ENCODE measurements at places on chromosomes 3 and 15.
A peak's percentile ranks its signal among the peaks of the same experiment; 100 is the strongest.

DNA sequence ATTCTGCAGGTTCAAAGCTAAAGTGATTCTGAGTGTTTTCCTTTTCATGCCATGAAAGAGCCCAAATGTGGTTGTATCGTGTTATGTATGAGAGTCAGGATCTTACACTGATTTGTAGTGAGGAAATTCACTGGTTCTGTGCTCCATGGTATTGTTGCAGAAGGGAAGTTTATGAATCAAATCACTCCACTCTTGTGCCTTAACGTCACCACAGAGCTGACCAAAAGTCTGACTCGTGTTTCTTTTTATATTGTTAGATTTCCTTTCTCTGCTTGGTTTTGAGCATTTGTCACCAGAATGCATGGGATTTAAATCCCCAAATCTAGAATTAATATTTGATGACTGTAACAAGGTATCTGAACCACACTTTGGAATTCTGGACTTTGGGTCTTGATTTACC lies 29.1 kb upstream of the SLC30A4 start:
- DNase-seq: no peak

- no peak for DNase-seq
These were observed 884.8 kb downstream of the FHIT start for GRCh38 chr3:60366486-60366885.

GRCh38 chr3:45807681-45808540 lies 11.6 kb upstream of the SLC6A20 start:
- DNase-seq: peak; percentile 35

DNA sequence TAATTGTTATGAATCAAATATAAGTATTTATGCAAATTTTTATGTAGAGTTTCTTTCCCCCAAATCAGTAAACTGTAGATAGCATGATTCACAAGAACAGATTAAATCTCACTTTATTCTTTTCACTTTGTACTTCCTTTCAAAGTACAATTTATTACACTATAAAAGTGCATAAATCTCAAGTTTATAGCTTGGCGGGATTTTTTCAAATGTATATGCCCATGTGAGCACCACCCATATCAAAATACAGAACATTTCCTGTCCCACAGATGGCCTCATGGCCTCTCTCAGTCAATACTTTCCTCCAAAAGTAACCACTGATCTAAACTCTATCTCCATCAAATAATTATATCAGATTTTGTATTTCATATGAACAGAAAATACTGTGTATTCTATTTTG lies 196.1 kb upstream of the THRB start:
- no peak for DNase-seq

DNA sequence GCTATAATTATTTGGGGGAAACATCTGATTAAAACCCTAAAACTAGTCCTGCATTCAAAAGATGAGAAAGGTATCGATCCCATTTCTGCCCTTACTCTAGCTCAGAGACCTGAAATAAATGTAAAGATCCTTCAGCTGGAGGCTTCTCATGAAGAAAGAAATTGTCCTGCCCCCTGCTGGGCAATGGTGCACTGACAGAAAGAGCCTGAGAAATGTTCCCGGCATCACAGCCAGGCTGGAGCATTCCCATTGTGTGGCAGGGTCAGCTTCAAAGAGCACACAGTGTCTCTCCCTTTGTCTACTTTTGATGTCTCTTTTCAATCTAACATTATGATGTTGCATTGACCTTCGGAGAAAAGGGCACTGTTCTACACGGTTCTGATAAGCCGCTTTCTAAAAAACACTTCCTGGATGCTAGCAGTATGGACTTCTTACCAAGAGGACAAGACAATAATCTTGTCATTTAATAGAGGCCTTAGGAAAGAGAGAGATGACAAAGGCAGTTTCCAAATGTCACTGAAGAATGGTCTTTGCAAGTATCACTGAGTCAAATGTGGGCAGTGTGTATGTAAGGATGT lies 287.5 kb downstream of the MAGI1 start:
- DNase-seq: no peak

DNA sequence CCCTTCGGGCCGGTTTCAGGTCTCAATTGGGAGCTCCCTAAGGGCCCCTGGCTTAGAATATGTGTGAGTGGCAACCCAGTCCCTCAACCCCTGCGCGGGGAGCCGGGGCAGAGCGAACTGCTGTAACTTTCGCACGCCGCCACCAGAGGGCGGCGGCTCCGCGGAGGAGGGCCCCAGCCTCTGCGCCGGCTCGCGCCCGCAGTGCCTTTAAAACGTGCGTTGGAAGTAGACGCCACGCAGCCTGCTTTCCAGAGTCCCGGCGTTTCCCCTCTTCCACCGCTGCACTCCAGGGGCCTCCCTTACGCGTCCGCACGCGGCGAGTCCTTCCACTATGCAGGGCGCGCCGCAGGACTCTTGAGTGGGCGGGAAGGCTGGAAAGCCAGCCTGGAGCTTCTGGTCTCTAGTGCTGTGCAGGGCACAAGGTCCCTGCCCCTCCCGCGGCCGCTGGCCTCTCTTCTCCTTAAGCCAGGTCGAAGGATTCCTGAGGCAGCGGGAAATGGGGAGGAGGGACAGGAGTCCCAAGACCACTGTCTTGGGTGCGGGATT lies 23.7 kb upstream of the RNU6-1 start:
- peak; percentile 79 for DNase-seq

DNA sequence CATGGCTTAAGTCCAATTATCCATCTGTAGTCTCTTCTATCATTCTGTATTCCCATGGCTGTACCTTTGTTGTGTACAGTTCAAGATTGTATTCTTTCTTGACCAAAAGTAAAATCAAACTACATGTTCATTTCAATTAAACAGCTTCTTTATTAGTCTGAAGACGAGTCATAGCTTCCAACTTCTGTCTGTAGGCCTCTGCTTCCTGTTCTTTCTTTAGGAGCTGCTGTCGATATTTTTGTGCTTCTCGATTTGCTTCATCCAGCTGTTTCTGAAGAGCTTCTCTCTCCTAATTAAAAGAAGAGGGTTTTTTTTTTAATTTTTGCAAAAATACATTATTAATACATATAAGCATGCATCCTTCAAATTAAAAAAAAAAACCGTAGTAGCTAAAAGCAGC lies 13.0 kb upstream of the HDC start:
- no peak for DNase-seq

- DNase-seq: no peak
These were observed 46.3 kb downstream of the SENP7 start for GRCh38 chr3:101466465-101467309.

DNA sequence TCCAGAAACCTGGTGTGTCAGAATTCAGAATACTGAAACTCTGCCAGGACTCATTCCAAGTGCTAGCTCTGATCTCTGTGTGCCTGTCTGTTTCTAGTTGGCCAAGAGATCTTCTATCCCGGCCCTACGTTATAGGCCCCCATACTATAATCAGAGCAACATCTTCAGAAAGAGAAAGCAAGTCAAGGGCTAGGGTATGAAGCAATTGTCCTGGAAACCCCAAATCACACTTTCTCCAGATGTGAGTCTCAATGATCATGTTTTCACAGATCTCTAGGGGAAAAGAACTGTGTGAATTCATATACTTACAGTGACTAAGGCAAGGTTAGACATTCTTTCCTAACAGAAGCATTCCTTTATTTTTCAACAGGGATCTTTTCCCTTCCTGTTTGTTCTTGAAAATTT lies 309.7 kb downstream of the SLC9A9 start:
- DNase-seq: no peak

DNA sequence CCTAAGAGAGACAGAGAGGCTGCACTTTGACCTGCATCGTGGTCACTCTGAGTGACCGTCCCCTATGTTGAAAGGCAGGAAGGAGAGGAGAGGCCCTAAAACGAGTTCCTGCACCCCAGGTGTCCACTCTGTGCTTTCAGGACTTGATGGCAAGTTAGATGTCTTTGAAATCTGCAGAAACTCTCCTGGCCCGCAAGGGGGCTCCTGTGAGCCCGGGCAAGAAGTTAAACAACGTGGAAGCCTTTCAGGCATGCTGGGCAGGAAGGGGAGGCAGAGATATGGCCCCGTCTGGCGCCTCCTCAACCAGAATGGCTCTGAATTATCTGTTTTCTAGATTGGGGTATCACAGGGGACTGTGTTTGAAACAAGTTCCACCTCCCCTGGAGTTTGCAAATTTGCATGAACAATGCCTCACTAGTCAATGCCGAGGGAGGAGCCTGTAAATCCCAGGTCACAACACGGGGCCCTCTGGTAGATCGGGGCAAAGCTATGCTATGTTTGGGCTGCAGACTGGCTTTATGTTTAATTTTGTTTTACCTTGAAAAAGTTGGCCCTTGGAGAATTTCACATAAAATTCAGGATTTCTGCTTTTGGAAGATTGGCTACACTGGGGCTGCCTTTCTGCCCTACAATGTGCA lies 9.8 kb downstream of the CTXND1 start:
- DNase-seq: peak; percentile 15

DNA sequence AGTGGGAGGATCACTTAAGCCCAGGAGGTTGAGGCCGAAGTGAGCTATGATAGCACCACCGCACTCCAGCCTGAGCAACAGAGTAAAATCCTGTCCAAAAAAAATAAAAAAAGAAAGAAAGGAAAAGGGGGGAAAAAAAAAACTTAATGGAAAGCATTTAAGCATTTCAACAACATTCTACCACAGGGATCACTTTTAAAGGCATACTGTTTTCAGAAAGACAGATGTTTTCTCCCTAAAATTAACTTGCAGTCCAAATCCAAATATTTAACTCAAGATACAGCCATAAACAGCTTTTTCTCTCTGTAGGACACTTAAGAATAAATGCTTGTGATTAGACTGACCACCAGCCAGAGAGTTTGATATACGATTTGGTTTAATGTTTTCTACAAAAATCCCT lies 141.0 kb downstream of the MAGI1 start:
- no peak for DNase-seq

DNA sequence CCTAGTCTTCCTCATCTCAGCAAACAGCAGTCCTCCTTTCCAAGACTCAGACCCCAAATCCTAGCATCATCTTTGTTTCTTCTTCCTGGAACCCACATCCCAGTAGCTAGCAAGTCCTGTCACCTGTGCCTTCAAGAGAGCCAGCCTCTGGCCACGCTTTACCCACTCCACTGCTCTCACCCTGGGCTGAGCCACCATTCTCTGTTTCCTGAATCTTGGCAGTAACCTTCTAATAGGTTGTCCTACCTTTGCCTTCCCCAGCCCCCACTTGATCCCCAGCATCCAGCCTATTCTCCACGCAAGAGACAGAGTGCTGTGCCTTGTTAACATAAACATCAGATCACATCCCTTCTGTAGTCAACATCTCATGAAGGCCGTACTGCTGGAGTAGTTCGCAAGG lies 323.4 kb downstream of the LRTM1 start:
- DNase-seq: no peak

- DNase-seq: no peak
These were observed 9.5 kb downstream of the PRKCD start for GRCh38 chr3:53170325-53171063.

DNA sequence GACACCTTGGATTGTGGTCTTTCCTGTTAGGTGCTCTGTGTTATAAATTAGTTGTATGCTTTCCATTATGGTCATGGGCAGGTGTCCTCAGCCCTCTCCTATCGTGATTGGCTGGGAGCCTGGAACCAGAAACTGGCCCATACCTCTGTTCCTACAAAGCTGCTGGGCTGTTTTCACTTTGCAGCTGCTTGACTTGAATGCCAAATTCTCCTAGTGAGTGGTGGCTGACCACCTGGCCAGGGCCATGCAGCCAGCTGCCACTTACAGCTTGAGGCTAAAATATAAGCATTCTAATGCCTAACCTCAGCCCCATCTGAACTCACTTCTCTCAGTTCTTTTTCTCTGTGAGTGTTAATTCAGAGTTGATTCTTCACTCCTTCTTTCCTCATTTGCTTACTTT lies 239.3 kb upstream of the GBE1 start:
- peak; percentile 89 for DNase-seq

DNA sequence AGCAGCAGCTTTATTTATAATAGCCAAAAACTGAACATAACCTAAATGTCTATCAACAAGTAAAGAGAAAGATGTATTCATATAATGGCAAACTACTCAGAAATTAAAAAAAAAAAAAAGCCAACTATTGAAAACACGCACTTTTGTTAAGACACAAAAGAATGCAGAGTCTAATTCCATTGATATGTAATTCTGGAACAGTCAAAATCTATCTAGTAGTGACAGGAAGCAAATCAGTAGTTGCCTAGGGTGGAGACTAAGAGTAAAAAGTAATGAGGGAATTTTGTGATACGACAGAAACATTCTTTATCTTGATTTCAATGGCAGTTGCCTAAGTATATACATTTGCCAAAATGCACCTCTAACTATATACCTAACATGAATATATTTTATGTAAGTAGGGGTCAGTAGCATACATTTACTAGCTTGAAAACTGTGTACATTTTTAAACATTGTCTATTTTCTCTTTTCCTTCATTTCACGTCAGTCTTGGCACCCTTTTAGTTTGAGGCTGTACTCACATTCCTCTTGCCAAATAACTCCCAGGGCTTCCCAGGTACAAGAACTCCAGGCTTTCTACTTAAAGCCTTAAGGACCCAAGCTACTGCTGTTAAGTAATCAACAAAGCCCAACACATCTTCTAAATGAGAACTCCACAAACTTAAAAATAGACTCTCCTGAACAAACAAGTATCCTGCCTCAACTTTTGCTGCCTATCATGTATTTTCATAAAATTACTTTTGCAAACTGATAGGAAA lies 54.7 kb downstream of the ADAM10 start:
- DNase-seq: no peak

DNA sequence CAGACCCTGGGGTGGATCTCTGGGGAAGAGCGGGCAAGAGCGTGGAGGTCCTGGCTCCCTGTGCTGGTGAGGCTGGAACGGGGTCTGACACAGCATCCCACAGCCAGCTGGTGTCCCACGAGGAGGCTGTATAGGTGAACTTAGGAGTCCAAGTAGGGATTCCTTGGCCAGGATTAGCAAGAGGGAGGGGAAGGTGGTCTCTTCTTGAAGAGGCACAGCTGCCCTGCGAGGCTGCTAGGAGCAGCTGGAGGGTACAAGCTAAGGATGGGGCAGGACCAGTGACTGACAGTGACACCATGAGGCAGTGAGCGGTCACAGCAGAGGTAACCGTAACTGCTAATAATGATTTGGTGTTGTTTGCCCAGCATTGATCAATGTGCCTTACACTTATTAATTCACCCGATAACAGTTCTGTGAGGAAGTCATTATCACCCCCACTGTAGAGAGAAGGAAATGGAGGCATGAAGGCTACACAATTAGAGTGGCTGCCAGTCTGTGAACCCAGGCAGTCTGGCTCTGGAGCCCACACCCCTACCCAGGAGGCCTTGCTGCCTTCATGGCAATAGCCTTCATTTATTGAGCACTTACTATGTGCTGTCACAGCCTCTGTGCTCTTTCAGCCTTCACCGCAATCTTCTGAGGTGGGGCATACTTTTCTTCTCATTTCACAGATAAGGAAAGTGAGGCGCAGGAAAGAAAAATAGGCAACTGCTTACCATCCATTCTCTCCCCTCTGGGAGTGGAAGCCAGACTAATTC lies 59.4 kb downstream of the TMEM44 start:
- peak; percentile 45 for DNase-seq

DNA sequence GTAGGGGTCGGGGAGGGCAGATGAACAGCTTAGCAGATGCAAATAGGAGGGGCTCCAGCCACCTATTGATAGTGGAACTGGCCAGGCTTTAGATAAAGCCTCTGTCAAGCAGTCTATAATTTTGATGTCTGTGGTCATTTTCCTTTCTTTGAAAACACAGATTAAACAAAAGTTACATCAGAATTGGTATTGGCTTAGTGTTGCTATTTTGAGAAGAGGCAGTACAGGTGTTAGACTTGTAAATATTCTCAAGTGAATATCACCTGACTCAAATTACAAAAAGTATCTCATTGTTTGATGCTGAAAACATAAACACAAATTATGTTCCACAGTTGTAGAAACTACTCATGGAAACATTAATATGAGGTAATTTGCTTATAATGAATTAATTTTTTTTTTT lies 18.1 kb downstream of the GHRL start:
- peak; percentile 44 for DNase-seq

All from NCI-H774 (cell line).